ENCODE measurements at places on chromosomes 6 and 20.

DNA sequence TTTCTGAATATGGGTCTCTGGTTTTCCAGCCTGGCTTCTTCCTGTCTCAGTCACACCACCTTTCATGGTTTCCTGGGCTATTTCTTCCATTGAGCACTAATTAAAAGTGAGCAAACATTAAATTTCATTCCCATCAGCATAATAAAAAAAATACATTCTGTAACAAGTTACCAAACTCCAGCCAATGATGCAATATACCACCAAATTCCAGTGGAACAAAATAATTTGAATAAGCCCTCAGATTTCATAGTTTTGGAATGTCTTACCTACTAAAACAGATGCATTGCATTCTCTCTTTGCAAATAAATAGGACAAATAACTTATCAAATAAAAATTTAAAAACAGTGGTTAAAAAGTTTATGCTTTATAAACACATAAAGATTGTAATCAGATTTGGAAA lies 97.8 kb upstream of the PRDM1 start:
- no peak for DNase-seq

DNA sequence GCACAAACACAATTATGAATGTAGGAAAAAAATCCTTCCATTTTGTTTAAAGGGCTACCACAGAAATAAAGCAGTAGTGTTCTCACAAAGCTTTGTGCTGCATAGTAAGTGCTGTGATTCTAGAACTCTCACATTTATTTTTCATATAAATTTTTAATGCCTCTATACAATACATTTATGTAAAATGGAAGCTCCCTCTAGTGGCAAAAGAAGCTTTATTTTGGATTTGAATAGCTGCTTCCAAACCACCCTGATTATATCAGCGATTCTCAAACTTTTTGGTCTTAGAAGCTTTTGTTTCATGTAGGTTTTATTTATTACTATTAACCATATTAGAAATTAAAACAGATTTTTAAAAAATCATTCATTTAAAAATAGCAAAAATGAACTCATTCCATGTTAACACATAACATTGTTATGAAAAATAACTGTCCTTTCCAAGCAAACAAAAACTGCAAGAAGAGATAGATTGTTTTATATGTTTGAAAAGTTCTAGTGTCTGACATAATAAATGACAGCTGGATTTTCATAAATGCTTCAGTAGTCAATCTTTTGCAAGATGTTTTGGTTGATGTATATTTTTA lies 38.4 kb downstream of the HS3ST5 start:
- peak; percentile 8 for DNase-seq

- no peak for DNase-seq
Observed at GRCh38 chr6:46347669-46348068, 143.6 kb downstream of the RCAN2 start.

DNA sequence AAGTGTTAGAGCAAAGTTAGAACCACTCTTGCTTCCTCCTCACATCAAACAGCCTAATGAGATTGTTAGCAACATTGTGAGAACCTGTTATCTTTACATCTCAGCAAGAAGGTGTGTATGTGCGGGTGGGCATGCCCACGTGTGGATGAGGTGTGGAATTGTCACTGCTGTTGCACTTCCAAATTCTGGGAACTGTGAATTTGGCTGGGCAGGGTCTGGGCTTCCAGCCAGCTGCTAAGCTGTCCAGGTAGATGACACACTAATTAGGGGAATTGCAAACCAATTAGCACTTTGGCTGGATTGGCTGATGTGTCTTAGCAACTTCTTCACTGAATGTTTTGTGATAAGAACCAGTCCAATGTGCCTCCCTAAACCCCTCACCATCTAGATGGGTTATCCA lies 848.2 kb downstream of the DHX35 start:
- DNase-seq = no peak

DNA sequence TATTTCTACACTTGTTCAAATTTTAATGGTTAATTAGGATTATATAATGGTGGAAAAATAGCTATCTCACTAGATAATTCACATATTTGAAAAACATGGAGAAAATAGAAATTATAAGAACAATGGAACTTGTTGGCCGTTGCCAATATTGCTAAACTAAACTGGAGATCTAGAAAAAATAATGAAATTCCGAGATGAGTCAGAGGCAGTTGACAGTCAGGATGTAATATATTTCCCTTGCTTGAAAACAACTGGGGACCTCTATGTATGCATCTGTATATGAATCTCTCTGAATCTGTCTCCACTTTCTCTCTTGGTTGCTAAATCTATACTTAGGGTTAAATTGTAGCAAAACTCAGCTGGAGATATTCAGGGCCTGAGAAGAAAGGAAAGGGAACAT lies 1108.2 kb upstream of the GJE1 start:
- DNase-seq = no peak

DNA sequence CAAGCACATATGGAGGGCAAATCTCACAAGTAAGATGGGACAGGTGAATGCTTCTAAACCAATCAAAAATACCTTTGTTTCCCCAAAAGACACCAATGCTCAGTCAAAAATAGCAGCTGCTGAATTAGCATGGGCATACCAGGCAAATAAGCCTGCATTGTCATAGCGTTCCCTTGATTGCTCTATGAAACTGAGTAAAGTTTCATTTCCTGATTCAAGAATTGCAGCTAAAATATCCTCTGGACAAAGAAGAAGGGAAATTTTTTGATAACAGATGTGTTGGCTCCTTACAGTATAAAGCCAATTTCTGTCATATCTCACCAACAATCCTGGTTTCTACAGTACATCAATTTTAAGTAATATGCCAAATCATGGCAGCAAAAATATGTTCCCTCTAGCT lies 3.3 kb upstream of the TMEM14A start:
- no peak for DNase-seq

DNA sequence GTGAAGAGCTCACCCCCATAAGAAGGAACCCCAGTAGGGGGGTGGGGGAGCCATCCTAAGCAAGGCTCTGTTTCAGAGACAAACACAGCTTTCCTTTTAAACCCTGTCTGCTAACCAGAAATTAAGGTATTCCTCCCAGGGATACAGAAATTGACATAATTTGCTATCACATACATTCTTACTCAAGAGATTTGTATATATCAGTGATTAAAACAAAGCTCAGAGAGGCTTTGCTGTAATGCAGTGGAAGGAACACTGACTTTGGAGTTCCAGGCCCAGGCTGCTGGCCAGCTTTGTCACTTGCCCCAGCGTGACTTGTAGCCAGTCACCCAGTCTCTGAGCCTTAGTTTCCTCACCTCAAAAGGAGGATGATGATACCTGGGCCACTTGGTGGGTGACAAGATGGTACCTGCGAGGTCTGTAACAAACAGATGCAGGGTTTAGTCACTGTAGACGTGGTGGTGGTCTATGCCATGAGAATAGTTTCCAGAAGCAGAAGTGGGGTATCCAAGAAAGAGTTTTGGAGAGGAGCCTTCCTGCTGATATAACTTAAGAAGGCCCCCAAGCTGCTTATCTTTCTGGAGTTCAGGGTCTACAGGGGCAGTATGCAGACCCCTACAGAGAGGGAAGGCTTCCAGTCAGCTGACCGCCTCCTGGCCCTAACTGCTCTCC lies 3.2 kb upstream of the FOXF2 start:
- DNase-seq = no peak

- no peak for DNase-seq
Observed at GRCh38 chr6:21955053-21955595, 341.7 kb downstream of the PRL start.

DNA sequence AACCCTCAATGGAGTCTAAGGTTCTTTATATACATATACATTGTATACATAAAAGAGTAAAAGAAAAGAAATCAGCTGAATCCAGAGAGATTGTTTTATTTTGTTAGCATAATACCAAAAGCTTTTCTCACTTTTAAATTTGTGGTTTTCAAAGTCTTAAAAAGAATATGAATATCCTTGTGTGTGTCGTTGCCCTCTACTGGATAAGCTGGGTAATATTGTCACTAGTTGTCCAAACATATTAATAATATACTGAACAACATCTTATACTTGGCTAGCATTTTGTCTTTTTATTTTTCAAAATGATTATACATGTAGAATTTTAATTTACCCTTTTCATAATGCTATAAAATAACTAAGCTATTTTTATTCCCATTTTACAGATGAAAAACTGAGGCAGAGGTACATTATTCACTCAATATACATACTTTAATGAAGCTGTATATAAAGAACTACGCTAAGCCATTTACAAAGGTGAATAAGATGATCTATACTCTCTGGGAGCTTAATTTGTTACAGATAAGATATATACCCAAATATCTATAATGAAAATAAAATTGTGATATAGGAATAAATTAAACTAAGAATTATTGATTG lies 531.7 kb downstream of the TFAP2B start:
- DNase-seq = no peak

DNA sequence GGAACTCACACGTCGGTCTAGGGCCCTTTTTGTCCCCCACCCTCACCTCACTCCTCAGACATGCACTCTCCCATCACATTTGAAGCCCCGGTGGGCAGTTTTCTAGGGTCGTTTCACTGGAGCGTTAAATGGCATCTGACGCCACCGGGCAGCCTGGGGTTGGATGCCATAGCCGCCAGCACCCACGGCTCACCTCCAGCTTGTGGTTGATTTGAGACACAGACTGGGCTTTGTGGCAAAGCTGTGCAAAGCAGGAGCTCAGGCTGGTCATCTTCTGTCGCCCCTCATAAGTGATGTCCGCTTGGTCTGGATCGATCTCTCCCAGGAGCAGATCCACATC lies 530 bp downstream of the GOPC start:
- no peak for DNase-seq

GRCh38 chr6:142297996-142298753 lies 3.6 kb upstream of the ADGRG6 start:
- DNase-seq = no peak

- no peak for DNase-seq
Observed at GRCh38 chr6:47174502-47175023, 132.4 kb upstream of the ADGRF1 start.

DNA sequence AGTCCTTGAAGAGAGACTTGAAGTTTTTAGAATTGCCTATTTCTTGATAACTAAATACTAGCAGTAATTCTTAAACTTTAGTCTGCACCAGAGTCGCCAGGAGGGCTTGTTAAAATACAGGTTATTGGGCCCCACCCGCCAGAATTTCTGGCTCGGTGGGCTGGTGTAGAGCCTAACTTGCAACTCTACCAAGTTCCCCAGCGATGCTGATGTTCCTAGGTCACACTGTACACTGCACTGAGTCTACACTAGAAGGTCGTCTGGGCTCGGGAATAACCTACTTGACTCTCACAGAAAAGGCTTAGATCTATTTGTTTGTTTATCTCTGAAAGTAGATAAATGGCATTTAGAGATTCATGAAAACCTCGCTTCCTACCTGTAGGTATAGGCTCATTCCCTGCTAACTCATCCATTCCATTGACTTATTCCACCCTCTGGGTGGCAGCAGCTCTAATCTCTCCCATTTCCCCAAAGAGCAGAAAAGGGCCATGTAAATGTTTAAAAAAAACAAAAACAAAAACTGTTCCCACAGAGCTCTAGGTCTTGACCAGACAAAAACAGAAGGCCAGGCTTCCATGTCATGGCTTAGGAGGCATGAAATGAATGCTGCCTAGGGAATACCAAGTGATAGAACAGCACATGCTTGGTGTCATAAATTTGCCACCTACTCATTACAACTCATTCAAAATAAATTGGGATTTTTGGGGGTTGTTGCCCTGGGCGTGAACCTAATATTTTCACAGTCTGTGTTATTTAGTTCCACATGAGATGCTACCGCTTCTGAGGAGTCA lies 292.1 kb downstream of the ADGB start:
- no peak for DNase-seq

DNA sequence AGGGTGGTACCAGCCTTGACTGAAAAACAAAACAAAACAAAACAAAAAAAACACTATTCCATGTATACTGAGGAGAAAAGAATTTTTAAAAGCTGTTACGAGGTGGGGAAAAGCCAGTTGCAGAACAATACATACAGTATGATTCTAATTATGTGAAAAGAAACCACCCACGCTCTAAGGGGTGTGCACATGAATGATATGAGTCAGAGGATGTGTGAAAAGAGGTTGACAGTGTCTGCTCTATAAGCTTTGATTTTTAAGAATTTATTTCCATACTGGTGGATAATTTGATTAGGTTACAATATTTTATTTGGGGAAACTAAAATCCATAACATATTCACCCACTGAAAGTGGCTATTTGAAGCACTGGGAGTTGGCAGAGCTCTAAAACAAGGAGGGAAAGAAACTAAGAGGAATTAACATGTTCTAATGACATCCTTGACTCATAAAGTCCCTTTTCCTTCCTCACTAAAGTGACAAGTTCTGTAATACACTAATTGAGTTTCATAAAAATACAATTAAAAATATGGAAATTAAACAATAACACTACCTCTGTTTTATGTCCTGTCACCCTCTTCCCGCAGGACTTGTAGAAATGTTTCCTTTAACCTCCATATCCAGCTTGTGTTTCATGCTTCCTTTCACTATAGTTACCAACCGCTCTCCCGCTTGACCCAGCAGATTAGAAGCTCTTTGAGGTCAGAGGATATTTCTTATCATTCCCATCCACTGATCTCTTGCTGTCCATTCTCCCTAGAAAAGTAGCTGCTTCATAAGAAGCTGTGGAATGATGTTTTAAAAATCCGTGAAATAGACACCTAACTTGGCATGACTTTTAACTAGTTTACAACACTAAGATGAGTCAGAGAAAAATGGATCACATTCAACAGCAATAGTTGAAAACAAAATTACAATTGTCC lies 118.6 kb upstream of the CCDC28A start:
- DNase-seq = no peak

DNA sequence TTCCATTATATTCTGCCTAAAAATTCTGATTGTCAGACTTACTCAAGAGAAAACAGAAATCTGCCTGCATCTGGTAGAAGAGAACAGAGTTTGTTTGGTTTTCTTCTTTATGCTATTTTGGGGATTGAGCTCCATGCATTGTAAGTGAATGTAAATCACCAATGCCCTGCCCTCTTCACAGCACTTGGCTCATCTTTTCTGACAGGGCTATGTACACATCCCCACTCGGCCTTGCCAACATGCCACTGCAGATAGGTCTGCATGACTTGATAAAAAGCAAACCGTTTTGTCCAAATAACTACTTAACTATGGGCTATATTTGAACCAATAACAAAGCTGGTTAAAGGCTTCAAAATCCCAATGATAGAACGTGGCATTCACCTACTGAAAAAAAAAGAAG lies 117.7 kb downstream of the IBTK start:
- DNase-seq = no peak

DNA sequence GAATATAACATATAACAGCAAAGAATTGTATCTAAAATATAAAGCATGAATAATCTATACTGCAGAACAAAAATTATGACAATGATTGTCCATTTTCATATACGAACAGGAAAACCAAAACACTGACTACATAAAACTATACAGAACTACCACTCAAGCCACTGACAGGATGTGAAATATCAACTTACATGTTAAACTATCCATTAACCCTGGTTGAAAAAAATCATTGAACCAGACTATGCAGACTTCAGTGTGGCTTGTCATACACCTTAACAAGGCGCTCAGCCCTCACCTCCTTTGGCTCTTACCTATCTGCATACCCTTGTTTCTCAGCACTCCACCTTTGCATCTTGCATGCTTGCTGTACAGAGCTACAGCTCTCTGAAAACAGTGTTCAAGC lies 34.9 kb downstream of the ASCC3 start:
- no peak for DNase-seq
